ENCODE measurements at places on chromosomes 7 and 10. TPM values are rescaled to one million over a fixed set of nuclear protein-coding genes. Genes with fewer than 3 reads are reported as not detected.

GRCh38 chr10:106284802-106285587 is 879.5 kb downstream of the SORCS1 start:
- no peak overlapping the region for H3K27ac ChIP-seq
- DNase-seq, result no peak
- no peaks in the 10 kb centered on the region for H3K27me3 ChIP-seq
- no peaks in the 10 kb centered on the region for H3K4me1 ChIP-seq
- no peaks in the 10 kb centered on the region for H3K36me3 ChIP-seq

The LIPJ gene
- not detected for total RNA-seq

The XRCC2 gene
- 1.6 TPM for total RNA-seq

- no peaks in the 10 kb centered on the region for H3K27me3 ChIP-seq
- peaks cover 9% of the 10 kb centered on the region for H3K4me1 ChIP-seq
- DNase-seq, result no peak
- H3K36me3 ChIP-seq, result peaks cover 2% of the 10 kb centered on the region
- H3K4me3 ChIP-seq, result no peak overlapping the region
Measured at GRCh38 chr10:133359554-133359971, 1.7 kb upstream of the FUOM start.

The TDRD1 gene
- total RNA-seq, result not detected

DNA sequence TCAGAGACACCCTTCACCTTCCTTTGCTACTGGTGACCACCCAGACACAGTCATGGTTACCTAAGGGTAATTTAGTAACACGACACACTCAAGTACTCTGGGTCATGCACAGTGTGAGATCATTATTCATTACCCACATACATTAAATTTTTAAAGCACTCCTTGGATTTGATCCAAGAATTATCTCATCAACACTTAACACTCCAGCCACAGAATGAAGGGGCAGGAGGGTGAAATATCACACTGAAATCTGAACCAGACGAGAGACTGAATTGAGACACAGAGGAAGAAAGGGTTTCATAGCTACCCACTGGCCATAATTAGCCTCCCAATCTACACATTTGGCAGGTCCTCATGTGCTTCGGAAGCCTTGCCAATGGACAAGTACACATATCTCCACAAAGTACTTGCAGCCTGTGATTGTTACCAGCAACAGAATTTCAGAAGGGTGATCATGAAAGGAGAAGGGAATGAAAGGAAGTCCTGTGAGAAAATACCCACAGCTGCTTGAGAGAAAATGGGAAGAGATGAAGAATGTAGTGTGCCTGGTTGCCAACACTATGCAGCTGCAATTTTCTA is 189.3 kb downstream of the POLR1F start:
- no peak overlapping the region for H3K27ac ChIP-seq
- H3K4me3 ChIP-seq, result no peak overlapping the region
- H3K4me1 ChIP-seq, result peaks cover 15% of the 10 kb centered on the region
- no peaks in the 10 kb centered on the region for H3K36me3 ChIP-seq
- no peaks in the 10 kb centered on the region for H3K27me3 ChIP-seq

The ERVW-1 gene
- total RNA-seq, result 0.19 TPM

The TACR2 gene
- total RNA-seq, result not detected

The CEP55 gene
- total RNA-seq, result 3.7 TPM

- no peak for DNase-seq
- no peak overlapping the region for H3K4me3 ChIP-seq
- H3K4me1 ChIP-seq, result peaks cover 9% of the 10 kb centered on the region
- H3K27me3 ChIP-seq, result no peaks in the 10 kb centered on the region
- H3K36me3 ChIP-seq, result no peaks in the 10 kb centered on the region
Measured at GRCh38 chr10:35223016-35223415, 96.4 kb downstream of the CREM start.

GRCh38 chr7:2523461-2523936 is 3.9 kb downstream of the LFNG start:
- peak overlapping the region; percentile 70 for H3K27ac ChIP-seq
- no peak for DNase-seq
- H3K4me3 ChIP-seq, result peak overlapping the region; percentile 52
- H3K36me3 ChIP-seq, result no peaks in the 10 kb centered on the region
- no peaks in the 10 kb centered on the region for H3K27me3 ChIP-seq
- peaks cover 65% of the 10 kb centered on the region for H3K4me1 ChIP-seq

DNA sequence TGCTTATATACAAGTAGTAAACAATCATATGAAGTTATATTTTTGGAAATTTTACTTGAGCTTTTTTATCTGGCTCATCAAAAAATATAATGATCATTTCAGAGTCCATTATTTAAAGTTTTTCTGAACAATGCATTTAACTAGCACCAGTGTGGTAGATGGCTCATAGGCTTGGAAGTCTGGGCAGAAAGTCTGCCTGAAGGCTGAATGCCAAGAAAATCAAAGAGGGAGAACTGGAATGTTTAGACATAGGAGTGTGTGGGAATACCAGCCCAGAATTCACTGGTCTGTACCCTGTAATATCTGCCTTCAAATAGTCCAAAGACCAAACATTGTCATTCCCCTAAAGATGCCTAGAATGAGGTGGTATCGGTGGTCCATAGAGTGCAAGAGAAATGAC is 40.3 kb upstream of the ANK3 start:
- H3K27ac ChIP-seq, result peak overlapping the region; percentile 84
- no peaks in the 10 kb centered on the region for H3K36me3 ChIP-seq
- peaks cover 68% of the 10 kb centered on the region for H3K4me1 ChIP-seq
- no peak overlapping the region for H3K4me3 ChIP-seq

- H3K36me3 ChIP-seq, result no peaks in the 10 kb centered on the region
- no peak for DNase-seq
- no peaks in the 10 kb centered on the region for H3K27me3 ChIP-seq
- H3K4me3 ChIP-seq, result no peak overlapping the region
- no peak overlapping the region for H3K27ac ChIP-seq
Measured at GRCh38 chr10:122290833-122291532, 19.9 kb downstream of the BTBD16 start.

- H3K4me1 ChIP-seq, result no peaks in the 10 kb centered on the region
- no peak for DNase-seq
- no peaks in the 10 kb centered on the region for H3K27me3 ChIP-seq
- no peak overlapping the region for H3K4me3 ChIP-seq
Measured at GRCh38 chr10:132121511-132121830, 55.7 kb downstream of the JAKMIP3 start.

GRCh38 chr10:132946311-132946710 is 3.9 kb upstream of the CFAP46 start:
- peaks cover 13% of the 10 kb centered on the region for H3K27me3 ChIP-seq
- no peak overlapping the region for H3K27ac ChIP-seq
- H3K4me3 ChIP-seq, result no peak overlapping the region
- H3K36me3 ChIP-seq, result no peaks in the 10 kb centered on the region
- no peak for DNase-seq

The MYOF gene
- 299 TPM for total RNA-seq

DNA sequence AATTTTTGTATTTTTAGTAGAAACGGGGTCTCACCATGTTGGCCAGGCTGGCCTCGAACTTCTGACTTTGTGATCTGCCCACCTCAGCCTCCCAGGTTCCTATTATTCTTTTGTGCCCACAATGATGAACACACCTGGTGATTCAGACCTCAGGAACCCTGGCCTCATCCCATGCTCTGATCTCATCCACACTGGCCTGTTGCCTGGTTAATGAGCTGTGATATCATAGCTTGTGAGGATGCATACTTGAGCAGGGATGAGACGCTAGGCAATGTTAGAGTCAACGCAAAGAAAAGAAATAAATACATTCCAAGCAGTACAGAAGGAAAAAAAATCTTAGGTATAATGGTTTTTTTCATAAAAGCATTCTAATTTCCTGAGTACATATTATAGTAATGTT is 82.4 kb upstream of the RNF32 start:
- H3K4me1 ChIP-seq, result no peaks in the 10 kb centered on the region
- H3K36me3 ChIP-seq, result no peaks in the 10 kb centered on the region
- no peak overlapping the region for H3K27ac ChIP-seq
- H3K27me3 ChIP-seq, result no peaks in the 10 kb centered on the region

The LRRC17 gene
- 63.4 TPM for total RNA-seq

The GIMAP4 gene
- total RNA-seq, result not detected

GRCh38 chr10:133160826-133161471 is 930 bp downstream of the KNDC1 start:
- H3K4me1 ChIP-seq, result no peaks in the 10 kb centered on the region
- H3K27ac ChIP-seq, result no peak overlapping the region
- no peaks in the 10 kb centered on the region for H3K36me3 ChIP-seq
- H3K27me3 ChIP-seq, result peaks cover 15% of the 10 kb centered on the region

DNA sequence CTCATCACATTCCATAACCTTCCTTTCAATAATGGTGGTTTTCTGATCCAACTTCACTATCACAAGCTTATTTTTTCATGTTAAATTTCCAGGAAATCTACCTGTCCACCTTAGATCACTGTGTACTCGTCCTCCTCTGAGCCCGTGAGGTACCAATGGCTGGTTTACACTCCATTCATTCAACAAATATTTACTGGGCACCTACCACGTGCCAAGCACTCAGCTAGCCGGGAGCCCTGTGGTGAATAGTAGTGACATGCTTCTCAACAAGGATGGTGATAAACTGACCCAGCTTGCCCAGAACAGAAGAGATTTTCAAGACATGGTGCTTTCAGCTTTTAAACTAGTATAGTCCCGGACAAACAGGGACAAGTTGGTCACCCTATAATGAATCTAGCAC is 98.2 kb downstream of the FAM204A start:
- no peak for DNase-seq
- no peak overlapping the region for H3K4me3 ChIP-seq
- no peaks in the 10 kb centered on the region for H3K4me1 ChIP-seq
- H3K27me3 ChIP-seq, result peaks cover 29% of the 10 kb centered on the region
- no peaks in the 10 kb centered on the region for H3K36me3 ChIP-seq
- no peak overlapping the region for H3K27ac ChIP-seq

The GNAT3 gene
- total RNA-seq, result not detected

GRCh38 chr7:129210256-129210988 is 14.4 kb upstream of the AHCYL2 start:
- H3K4me3 ChIP-seq, result no peak overlapping the region
- H3K27me3 ChIP-seq, result no peaks in the 10 kb centered on the region
- no peak for DNase-seq
- H3K4me1 ChIP-seq, result no peaks in the 10 kb centered on the region

- H3K27me3 ChIP-seq, result no peaks in the 10 kb centered on the region
- no peak overlapping the region for H3K4me3 ChIP-seq
- no peak overlapping the region for H3K27ac ChIP-seq
- peak; percentile 64 for DNase-seq
- H3K4me1 ChIP-seq, result peaks cover 3% of the 10 kb centered on the region
Measured at GRCh38 chr10:76649723-76650127, 987.9 kb downstream of the KCNMA1 start.

DNA sequence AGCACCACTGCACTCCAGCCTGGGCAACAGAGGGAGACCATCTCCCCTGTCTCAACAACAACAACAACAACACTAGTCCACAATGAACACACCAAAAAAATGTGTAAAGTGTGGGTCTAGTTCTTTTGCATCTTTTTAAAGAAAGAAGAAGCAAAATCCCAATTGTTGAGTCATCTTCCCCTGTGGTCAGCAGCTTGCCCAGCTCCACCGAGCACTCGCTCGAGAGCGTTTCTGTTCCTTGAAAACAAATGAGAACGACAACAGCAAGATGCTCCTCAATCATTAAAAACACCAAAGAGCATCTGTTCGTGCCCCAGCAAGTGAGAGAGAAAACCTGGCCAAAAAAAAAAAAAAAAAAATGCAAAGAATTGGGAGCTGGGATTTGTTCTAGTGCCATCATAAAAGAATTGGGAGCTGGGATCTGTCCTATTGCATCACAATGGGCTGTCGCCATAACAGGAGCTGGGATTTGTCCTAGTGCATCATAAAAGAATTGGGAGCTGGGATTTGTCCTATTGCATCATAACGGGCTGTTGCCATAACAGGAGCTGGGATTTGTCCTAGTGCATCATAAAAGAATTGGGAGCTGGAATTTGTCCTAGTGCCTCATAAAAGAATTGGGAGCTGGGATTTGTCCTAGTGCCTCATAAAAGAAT is 118.1 kb downstream of the PTPRN2 start:
- no peaks in the 10 kb centered on the region for H3K27me3 ChIP-seq
- H3K4me3 ChIP-seq, result no peak overlapping the region
- DNase-seq, result no peak
- no peaks in the 10 kb centered on the region for H3K4me1 ChIP-seq

The CYP2C19 gene
- total RNA-seq, result not detected

- no peak overlapping the region for H3K27ac ChIP-seq
- H3K36me3 ChIP-seq, result no peaks in the 10 kb centered on the region
- H3K4me1 ChIP-seq, result no peaks in the 10 kb centered on the region
- DNase-seq, result no peak
Measured at GRCh38 chr7:123327661-123328060, 127.9 kb upstream of the SLC13A1 start.

DNA sequence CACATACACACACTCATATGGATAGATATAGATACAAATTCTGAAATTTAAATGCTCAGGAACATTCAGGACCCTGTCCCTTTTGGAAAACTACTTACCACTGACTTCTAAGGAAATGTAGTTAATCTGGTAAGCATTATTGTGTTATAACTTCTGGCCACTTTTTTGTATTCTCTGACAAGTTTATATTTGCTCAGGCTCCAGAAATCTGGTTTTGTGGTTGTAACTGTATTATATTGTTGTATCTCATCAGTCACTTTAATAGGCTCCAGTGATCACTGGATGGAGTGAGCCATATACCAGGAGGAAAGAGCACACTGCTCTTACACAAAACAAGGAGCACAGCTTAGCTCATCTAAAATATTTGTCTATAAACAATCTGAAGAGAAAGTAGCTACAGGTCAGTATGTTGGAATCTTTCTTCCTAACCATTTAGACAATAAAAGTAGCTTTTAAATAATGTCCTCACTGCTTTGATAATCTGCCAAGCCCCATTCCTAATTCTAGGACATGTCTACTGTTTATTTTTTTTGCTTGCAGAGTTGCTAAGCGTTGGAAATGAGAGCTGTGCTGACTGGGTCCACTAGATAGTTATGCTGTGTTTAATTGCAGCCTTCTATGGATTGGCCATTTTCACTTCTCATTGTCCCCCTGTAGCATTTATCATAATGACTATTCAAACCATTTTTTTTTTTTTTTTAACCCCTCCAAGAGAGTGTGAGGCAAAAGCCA is 43.8 kb downstream of the SMNDC1 start:
- peak; percentile 29 for DNase-seq
- H3K27ac ChIP-seq, result no peak overlapping the region
- H3K4me3 ChIP-seq, result no peak overlapping the region
- no peaks in the 10 kb centered on the region for H3K4me1 ChIP-seq
- H3K27me3 ChIP-seq, result no peaks in the 10 kb centered on the region
